ENCODE measurements at places on chromosomes 2 and 18.

DNA sequence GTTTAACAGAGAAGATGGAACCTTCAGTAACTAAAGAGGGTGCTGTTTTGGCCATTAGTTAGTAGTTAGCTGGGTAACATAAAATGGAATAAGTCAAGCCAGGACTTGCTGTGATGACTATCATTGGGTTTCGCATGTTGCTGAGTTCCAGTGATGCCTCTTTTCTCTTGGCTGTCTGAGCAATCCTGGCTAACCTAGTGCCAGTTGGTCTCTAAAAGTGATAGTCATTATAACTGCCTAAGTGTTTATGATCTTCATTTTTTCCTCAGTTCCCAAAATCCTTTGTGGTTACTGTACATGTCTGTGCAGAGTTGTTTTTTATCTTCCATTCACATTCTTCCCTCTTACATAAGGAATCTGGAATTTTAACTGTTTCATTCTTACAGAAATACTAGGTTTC lies 33.4 kb downstream of the WDR43 start:
- DNase-seq: peak; percentile 49

DNA sequence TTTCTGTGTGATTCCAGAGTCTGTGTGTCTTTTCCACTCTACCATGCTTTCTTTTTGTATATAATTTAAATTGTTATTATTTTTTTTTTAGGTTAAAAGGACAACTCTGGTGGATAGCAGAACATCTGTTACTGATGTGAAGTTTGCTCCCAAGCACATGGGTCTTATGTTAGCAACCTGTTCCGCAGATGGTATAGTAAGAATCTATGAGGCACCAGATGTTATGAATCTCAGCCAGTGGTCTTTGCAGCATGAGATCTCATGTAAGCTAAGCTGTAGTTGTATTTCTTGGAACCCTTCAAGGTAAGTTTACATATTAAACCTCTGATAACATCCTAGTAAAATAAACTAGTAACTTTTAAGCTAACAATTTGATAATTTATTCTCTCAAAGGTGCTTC lies 15.3 kb downstream of the SEH1L start:
- DNase-seq: no peak

GRCh38 chr18:40576507-40577115 lies 1378.4 kb upstream of the PIK3C3 start:
- no peak for DNase-seq

DNA sequence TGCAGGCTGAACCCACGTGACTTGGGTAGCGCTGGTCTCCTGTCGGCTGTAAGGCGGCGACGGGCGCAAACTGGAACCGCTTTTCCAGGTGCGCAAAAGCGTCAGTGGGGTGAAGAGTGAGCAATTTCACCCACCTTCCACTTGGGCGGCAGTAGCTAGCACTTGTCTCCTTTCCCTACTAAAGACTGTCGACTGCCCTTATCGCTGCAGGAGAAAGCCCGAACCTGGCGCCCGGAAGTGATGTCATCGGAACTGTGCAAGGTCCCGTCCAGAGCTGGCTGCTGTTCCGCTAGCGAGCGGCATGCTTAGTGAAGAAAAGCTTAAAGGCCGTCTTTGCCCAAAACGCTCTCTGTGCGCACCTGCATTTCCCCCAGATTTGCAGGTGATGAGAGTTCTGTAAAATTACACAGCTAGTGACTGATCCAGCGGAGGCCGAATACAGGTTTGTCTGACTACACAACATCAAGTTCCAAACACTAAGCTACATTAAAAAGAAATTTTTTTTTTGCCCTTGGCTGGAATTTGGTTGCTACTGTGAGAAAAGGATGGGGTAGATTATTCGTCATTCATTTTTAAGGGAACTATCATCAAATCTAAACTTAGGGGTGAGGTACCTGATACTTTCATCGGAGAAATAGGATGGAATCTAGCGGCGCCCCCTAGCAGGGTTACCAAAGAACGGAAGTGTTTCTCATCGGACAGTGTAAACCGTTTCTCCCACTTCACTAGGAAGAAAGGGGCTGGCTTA lies at the start of gene OSGEPL1:
OSGEPL1 (minus strand) TSS at position 242 of the 748 bp plus-strand sequence. CDS start 1,152 bp downstream, outside the sequence.
- peak; percentile 87 for DNase-seq

DNA sequence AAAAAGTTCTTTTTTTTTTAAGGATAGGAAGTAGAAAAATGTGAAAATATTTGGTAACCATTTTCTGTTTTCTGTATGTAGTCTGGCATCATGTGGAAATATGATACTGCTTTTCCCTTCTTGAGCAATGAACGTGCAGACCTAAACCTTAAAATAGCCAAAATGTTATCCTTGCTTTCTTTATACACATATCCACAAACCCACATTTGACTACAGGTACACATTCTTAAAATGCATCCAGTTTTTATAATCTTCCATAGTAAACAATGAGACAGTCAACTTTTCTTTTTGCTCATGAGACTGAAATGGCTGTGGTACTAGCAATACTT lies 90.9 kb downstream of the OSBPL6 start:
- no peak for DNase-seq

- DNase-seq: peak; percentile 59
These were observed 148.8 kb upstream of the SRD5A2 start for GRCh38 chr2:31729442-31730092.

DNA sequence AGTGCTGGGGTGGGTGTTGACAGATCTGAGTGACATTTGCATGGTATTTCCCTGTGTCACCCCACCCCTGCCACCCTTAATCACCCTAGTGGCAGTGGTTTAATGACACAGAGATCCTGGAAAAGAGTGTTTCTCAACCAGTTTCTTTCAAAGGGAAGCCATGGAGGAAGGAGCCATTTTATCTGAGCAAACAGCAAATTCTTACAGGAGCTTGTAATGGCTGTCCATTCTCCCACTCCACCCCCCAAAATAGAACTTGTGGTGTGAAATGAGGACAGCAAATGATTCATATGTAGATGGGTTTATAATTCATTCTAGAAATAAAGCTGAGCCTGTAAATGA lies 51.5 kb downstream of the CDC42EP3 start:
- DNase-seq: no peak

- DNase-seq: no peak
These were observed 187.0 kb upstream of the HDAC4 start for GRCh38 chr2:239587841-239588240.

GRCh38 chr2:63124218-63124617 lies 73.6 kb downstream of the OTX1 start:
- DNase-seq: no peak

DNA sequence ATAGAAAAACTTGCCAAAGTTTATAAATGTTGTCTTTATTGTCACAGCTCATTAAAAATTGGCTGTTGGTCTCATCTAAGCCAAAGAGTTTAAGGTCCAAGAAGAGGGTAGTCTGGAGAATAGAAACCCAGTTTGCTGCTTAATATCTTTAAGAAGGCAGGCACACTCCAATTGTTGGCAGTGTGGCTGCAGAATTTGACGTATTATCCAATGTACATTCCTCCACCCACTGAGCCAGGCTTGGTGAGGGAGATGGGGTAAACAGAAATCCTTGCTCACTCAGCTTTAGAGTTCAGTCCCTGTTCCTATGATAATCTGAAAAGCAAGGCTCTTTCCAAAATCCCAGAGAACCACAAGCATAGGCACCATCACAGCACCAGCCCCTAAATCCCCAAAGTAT lies 10.7 kb upstream of the ADD2 start:
- DNase-seq: no peak

DNA sequence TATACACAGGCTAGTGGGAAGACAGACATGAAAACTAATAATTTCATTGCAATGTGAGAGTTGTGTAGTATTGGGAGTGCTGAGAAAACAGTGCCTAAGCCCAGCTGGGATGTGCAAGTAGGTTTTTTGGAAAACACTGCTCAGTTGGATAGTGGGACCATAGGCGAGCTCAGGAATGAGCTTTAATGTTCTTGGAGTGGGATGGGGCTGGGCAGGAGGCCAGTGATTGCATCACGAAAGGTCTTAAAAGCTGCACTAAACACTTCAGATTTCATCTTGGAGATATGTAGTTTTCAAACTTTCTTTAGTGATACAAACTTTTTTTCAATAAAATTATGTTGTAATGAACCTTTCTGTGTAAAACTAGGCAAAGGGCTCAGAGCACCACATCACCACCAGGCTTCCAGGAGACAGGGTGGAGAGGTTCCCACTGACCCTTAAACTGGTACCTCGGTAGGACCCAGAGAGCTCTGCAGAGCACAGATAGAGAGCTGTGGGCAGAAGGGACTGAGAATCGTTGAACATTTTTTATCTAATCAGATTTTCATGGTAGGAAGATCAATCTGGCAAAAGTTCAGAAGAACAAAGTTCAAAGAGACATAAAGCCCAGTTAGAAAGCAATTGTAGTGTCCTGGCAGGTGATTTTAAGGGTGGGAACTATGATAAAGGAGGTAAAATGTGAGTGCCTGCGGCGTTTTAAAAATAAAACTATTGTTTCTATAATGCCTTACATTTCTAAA lies 176.2 kb downstream of the TRABD2A start:
- DNase-seq: no peak

DNA sequence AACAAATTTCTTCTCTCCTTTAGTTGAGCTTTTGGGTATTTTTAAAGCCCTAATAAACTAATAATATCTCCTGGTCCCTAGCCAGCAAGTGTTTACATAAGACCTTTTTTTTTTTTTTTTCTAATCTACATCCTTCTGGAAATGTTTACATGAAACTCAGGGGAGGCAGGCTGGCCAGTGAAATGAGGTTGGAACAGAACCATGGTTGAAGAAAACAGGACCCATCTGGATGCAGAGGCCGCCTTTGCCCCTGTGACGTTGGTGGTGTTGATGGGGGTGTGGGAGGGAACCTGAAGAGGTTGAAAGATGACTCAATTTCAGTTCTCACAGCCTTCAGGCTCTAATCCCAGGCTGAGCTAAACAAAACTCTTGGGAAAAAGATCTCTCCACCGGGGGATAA lies 118.5 kb downstream of the NRP2 start:
- no peak for DNase-seq

DNA sequence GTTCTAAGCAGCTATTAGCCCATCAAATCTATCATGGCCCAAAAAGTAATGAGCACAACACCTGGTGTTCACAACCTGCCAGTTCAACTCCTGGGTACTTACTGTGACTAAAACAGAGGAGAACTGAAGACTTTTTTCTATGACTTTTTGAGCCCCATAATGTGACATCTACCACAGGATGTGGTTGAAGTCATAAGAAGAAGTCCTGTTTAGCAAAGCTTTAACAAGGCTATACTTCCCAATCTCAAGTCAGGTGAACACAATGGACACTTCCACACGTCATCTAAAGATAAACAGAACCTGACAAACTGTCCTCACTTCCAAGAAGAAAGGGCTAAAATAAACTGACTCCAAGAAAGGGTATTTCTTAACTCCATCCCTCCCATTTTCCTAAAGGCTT lies 138.8 kb downstream of the ATAD2B start:
- DNase-seq: no peak

DNA sequence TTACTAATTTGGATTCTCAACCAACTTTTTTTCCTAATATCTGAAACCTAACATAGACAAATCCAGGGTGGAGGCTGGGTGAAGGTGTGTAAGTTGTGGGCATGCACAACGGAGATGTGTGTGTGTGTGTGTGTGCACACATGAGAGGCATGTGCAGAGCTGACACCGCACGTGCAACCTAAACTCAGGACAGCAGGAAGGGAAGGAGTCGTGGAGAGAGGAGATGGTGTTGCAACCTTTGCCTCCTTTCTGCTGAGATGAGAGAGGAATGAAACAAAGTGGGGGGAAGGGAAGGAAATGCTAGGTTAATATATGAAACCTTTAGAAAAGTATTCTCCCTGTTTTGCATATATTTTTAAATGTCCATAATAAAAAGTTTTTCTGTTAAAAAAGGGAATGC lies 64.7 kb downstream of the KCTD1 start:
- DNase-seq: no peak

DNA sequence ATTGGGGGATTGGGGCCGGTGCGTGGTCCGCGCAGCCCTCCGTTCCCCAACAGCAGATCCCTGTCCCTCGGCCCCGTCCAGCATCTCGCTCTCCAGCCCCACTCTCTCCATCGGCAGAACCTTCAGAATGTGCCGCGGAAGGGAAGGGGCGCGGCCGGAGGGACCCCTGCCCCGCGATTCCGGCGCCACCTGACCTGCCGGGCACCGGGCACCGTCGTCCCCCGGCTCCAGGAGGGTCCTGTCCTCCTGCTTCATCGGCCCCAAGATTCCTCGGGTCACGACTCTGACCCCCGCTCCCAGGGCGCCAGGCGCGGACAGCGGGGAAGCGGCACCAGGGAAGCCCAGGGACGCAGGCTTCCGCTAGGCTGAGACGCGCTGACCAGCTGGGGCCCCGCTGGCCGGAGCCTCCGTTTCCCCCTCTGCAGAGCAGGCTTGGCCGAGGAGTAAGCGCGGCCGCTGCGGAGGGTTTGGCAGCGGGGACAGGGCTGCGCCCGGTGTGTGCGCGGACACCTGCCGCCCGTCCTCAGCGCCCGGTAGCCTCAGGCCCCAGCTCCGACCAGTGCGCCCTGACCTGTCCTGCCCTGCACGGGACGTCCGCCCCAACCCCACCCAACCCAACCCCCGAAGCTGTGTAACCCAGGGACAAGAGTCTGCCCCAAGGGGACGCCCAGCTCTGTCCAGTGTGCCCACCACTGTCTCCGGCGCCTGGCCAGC lies 16.8 kb upstream of the BOK start:
- peak; percentile 30 for DNase-seq

DNA sequence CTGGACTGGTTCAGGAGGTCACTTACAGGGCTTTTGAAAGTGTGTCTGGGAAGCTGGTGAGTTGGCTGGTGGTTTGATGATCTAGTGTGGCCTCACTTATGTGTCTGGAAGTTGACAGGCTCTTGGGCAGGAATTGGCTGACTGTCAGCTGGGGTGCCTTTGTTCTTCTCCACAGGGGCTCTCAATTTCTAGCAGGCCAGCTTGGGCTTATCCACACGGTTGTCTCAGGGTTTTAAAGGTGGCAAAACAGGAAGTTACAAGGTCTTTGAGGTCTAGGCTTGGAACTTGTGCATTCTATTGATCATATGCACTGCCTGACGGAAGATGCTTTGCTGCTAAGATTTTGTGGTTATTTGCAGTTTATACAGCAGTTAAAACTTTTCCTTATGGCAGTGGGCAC lies 52.0 kb upstream of the CELF4 start:
- no peak for DNase-seq

GRCh38 chr18:23703057-23703986 lies 14.1 kb downstream of the LAMA3 start:
- DNase-seq: peak; percentile 73

DNA sequence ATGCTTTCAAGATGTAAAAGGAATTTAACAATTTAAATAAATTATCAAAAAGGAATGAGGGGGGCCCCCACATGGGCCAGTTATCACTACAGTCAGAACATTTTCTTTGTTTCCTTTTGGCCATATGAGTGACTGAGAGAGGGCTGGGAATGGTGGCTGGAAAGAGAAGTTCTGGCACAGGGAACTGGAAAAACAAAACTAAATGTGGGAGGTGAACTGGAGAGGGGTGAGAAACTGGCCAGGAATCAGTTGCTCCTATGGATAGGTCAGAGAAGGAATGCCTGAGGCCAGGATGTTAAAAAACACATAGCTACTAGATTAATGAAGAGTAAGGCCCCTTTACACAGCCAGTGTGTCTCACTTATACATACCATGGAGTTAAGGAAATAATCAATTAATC lies 121.0 kb downstream of the RBMS1 start:
- DNase-seq: no peak

- no peak for DNase-seq
These were observed 3.4 kb downstream of the MBD1 start for GRCh38 chr18:50277942-50278341.

- DNase-seq: peak; percentile 31
These were observed at the start of gene SH3YL1 for GRCh38 chr2:263774-264492. TSS of gene SH3YL1 (minus strand) at chr2:264032. CDS start at chr2:263984, 48 bp downstream.
